CD4-positive, CD25-positive, alpha-beta regulatory T cell (primary cell): ENCODE measurements at places on chromosomes 3 and 15.

GRCh38 chr3:3615533-3615932 lies 183.7 kb upstream of the LRRN1 start:
- DNase-seq, result no peak

DNA sequence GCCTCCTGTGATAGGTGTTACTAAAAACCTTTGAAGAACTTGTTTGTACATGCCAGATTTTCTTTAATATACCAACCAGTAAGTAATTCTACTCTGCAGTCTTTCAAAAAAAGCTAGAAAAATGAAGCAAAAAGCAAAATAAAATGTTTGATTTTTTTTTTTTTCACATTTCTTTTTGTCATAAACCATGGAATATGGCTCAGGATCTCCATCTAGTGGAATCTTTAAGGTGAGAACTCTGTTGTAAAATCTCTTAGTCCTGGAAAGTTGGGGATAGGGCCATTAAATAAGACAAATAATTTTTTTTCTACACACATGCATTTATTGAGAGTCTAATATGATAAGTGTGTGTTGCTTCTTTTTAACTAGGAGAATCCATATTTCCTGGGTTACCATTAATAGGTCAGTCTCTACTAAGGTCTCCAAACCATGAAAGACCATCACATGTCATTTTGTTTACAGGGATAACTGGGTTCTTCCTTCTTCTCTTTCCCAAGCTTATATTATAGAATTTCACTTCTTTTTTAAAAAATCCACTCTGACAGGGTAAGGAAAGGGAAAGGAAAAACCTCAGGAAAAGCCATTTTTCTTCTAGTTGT lies 84.6 kb downstream of the SLC9A9 start:
- peak; percentile 16 for DNase-seq

- no peak for DNase-seq
Measured at GRCh38 chr3:172076212-172076611, 36.8 kb downstream of the FNDC3B start.

DNA sequence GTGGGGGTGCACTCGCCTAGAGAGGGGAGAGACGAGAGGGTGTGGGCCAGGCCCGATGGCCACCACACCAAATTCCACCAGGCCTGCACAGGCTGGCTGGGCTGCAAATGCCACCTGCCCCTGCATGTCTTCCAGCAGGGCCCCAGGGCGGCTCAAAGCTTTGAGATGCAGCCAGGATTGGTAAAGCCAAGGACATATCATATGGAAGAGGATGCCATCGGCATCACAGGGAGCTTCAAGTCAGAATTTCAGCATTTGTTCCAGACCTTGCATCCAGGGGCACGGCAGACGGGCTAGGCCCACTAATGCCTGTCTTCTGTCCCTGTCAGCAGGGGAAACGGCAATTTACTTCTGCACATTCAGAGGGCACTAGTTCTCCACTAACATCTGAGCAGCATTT lies 97.8 kb downstream of the NUP210 start:
- no peak for DNase-seq

DNA sequence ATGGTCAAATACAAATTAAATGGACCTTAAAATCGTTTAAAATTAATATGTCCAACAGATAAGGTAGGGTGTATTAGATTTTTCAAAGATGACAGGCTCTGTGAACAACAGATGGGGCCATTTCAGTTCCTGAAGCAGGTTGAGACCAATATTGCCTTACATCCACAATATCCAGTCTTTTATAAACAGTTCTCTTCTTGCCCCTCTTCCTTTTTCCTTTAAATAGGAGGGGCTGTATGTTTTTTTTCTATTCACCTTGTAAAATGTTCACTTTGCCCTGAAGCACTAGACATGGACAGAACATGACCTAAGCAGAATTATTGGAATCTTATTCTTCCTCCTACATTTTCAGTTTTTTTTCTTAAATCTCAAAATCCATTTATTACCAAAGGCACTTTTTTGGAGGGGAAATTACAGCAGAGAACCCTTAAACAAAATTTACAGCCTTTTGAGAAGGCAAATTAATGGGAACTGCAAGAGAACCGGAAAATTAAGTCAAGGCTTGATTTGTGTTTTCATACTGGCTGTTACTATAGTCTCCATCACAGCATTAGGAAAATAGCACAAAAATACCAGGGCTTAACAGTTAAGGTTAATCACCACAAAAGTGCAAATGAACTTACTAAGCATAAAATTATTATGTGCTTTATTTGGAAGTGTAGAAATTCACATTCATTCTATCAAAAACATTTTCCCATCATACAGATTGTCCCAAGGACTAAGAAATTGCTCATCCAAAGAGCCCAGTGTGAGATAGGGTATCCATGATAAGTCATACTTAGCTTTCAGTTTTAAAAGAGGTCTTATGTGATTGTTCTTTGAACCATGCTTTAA lies 55.8 kb downstream of the CMSS1 start:
- no peak for DNase-seq

GRCh38 chr3:151200586-151200985 lies 2.4 kb downstream of the GPR171 start:
- DNase-seq, result no peak

DNA sequence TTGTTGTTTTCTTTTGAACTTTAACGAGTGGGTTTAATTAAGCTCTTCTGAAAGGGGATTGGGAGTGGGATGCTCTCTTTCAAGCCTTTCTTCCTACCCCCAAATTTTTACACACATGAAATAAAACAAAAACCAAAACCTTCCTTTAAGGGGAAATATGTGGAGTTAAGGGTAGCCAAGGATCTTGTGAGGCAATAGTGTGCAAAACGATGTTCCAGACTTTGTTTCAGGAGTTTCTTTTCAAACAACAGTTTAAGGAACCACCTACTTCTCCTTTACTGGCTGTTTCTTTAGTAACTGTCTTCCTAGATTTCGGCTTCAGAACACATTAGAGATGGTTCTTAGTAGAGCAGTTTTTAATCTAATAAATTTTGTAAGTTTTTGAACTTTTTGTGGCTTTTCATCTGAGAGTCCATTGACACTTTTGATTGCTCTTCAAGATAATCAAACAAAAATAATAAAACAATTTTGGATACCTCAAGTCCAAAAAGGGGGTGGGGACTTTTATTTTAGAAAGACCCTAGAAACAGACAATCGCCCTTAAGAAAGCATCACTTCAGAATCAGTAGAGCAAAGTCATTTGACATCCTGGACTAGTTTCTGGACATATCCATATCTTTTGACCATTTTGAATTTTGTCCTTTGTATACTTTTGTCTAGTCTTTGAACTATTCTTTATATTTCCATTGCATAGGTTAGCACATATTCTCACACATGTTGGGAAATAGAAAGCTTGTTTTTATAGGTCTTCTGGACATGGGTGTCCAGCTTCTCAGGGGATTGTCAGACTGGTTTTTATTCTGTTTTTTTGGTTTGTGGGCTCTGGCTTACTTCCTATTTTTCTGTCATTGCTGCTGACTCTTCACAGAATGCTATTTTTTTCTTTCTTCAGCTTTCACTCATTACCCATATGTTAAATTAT lies 6.0 kb downstream of the DIPK2A start:
- no peak for DNase-seq

GRCh38 chr3:175059788-175060187 lies 200.7 kb downstream of the NAALADL2 start:
- DNase-seq, result no peak

GRCh38 chr3:127986803-127987202 lies 65.4 kb upstream of the SEC61A1 start:
- DNase-seq, result no peak

DNA sequence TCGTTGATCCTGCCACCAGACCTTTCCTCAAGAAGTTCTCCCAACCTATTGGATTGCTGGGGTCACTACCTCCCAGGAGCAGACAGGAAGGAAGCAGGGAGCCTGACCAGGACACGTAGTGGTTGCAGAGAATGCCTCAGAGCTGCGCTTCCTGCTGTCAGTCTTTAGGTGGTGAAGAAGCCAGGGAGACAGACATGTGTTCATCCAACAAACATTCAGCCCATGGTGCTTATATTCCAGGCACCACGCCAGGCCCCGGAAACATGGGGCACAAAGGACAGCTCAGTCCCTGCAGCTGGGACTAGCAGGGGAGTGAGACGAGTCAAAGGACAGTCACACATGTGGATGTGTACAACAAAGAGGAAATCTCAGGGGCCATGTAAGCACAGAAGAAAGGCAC lies 26.0 kb upstream of the CORO2B start:
- no peak for DNase-seq

GRCh38 chr3:31055757-31056156 lies 161.3 kb upstream of the GADL1 start:
- DNase-seq, result no peak

GRCh38 chr15:38817427-38818156 lies 253.0 kb upstream of the RASGRP1 start:
- peak; percentile 59 for DNase-seq

- no peak for DNase-seq
Measured at GRCh38 chr3:108610651-108611050, 21.1 kb downstream of the DZIP3 start.

GRCh38 chr15:43776101-43776717 lies 557 bp downstream of the ELL3 start:
- DNase-seq, result no peak

- no peak for DNase-seq
Measured at GRCh38 chr3:151290673-151291072, 12.3 kb upstream of the P2RY14 start.

DNA sequence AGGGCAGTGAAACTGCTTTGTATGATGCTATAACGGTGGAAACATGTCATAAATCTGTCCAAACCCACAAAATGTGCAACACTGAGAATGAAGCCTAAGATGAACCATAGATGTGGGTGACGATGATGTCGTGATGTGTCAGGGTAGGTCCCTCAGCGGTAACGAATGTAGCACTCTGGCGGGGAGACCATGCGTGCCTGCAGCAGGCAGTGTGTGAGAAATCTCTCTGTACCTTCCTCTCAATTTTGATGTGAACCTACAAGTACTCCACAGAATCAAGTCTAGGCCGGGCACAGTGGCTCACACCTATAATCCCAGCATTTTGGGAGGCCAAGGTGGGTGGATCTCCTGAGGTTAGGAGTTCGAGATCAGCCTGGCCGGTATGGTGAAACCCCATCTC lies 268.2 kb upstream of the LYSMD4 start:
- DNase-seq, result no peak

GRCh38 chr15:87225436-87225835 lies 1031.1 kb downstream of the NTRK3 start:
- no peak for DNase-seq

DNA sequence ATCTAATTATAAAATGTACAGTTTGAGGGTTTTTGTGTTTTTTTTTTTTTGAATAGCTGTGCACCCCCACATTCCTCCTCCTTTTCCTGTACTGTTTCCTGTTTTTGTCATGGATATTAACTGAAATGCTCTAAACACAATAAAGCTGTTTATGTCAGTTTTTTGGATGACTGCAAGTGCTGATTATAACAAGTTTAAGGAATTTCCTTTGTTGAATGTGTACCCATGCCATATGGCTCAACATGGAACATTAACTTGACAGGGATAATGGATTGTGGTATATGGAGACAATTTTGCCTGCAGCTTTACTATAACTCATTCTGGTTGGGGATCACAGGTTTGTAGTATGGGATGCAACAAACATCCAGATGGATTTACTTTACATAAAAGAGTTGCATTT lies 216.4 kb downstream of the TCF12 start:
- DNase-seq, result no peak

GRCh38 chr3:132555306-132556035 lies 41.6 kb upstream of the ACKR4 start:
- no peak for DNase-seq

DNA sequence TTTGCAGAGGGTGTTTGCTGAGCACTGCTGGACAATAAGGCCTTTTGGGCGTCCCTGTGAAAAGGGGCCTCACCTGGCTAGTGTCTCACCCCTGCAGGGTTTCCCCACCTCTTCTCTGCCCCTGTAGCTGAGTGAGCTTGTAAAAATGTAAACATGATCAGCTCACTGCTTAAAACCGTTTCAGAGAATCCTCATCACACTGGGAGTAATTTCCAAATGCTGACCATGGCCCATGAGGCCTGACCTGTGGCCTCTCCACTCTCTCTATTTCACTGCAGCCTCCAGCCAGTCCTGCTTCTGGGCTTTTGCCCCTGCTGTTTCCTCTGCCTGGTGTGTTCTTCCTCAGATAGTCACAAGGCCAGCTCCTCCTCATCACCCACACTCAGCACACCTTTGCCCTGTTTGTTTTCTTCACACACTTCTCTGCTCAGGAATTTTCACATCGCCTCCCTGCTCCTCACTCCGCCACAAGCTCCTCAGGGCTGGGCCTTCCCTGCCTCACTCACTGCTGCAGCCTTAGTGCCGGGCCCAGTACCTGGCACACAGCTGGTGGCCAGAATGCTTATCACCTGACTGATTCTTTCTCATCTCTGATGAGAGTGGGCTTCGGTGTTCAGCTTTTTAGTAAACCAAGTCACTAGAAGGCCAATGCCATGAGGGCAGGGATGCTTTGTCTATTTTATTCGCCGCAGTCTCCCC lies 79.3 kb upstream of the SEC13 start:
- no peak for DNase-seq

DNA sequence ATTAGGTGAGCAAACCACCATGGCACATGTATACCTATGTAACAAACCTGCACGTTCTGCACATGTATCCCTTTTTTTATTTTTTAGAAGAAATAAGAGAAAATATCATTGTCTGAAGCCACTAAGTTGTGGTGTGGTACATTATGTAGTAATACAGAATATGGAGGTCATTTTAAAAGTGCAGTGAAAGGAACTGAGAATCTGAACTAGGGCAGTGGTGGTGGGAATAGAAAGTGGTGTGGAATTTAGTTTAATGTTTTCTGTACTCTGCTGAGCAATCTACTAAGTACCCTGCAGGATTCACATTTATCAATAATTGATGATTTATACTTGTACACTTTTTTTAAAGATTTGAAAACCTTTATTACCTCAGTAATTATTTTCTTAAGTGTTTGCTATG lies 283.5 kb downstream of the CHL1 start:
- DNase-seq, result no peak

- DNase-seq, result no peak
Measured at GRCh38 chr3:59677747-59678702, 628.2 kb upstream of the CFAP20DC start.

GRCh38 chr15:96406701-96407100 lies 76.2 kb downstream of the NR2F2 start:
- DNase-seq, result no peak

DNA sequence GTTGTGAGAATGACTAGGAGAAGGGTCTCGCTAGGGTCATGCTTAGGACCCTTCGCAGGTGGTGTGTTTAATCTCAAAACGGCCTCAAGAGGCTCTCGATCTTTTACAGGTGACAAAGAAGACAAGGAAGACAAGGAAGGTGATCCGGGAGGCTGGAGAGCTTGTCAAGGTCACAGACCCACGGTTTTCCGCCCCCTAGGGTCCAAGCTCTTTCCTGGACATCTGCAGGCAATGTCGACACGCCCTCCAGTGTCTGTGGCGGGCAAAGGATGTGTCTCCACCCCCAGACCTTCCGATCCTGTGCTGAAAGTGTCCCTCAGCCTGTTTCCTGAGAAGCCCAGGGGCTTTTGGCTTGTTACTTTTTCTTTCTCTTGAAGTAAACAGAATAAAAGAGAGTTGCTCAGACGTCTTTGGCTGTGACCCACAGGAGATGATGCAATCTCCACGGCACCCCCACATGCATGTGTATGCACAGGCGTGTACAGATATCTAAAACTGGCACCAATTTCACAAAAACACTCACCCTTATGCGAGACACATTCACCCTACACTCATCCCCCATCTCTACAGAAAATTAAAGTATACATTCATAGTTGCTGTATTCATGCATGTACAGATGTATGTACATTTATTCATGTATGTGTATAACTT lies 108.8 kb downstream of the KLF13 start:
- DNase-seq, result peak; percentile 91

- no peak for DNase-seq
Measured at GRCh38 chr15:86055688-86056087, 24.0 kb upstream of the AGBL1 start.
